ENCODE measurements at places on chromosomes 11 and 22.

DNA sequence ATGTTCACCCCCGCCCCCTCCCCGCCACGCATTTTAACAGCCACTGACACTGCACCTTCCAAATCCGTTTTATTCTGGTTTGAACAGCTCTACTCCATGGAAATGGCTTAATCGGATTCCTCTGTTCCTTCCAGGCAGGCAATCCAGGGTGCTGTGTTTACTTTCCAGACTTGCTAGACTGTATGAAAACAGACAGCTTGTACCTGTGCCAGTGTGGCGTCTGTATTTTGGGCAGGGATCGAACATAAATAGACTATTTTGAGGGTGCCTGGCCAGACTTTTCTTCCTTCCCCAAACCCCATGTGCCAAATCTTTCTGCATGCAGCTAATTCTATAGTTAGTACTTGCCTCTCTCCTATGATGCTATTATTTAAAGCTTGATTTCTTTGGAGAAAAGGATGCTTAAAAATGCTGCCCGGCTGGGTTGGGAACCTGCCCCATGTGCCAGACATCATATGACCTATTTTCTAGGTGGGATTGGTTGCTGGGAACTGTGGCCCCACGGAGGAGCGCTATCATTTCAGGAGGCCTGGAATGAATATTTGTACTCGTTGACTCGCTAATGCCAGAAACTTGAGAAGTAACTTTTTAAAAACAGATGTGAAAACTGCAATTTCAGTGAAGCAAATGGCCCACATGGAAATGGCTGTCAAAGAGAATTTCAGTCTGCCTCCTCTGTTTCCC lies 814.8 kb downstream of the BRD1 start:
- no peak for DNase-seq

- DNase-seq, result no peak
Observed at GRCh38 chr11:107307991-107308390, 149.6 kb downstream of the CWF19L2 start.

DNA sequence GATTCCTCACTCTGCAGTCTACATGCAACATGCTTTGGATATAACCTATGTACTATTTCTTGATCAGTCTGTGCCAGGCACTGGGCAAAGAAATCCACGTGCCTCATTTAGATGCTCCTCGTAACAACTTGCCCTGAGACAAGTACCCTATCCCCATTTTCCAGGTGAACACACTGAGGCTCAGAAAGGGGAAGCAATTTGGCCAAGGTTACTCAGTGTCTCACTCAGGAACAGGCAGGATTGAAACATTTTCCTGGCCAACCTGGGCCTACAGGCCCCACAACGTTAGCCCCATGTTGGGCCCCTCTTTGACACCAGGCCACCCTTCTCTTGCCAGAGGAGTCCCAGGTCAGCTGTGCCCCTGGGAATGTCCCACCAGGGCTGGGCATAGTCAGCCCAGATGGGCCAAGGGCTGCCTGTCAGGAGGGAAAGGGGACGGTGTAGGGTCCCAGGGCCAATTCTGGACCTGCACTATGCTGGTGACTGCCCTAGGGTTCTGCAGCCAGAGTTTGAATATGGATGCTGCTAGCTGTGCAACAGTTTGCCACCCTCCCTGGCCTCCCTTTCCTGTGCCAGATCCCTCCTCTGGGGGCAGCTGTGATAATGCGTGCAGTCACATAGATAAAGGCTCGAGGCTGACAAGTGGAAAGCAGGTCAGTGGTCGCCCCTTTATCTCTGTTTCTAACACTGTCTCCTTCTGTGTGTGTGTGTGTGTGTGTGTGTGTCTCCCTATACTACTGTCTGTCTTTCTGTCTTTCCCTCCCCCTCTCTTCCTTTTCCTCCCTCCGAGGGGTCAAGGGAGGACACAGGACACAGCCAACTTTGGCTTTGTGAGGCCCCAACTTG lies 10.4 kb upstream of the EMID1 start:
- no peak for DNase-seq

- no peak for DNase-seq
Observed at GRCh38 chr11:115974703-115975102, 470.5 kb upstream of the CADM1 start.

- peak; percentile 77 for DNase-seq
Observed at GRCh38 chr22:37741312-37741795, 44.5 kb downstream of the TRIOBP start.

DNA sequence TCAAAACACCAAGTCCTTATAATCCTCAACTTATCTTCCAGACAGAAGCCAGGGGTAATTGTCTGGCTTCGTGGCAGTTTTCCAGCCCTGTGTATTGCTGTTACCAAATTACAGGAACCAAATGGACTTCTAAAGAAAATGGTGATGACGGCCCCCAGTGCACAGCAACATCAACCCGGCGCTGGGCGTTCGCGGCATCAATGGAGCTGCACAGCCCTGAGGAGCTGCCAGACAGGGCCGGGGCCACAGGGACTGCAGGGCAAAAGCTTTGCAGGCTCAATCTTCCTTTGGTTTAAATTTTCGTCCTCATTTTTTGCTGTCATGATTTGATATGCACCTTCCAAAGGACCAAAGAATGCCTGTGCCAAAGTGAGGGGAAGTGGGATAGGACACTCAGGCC lies 292.5 kb downstream of the BRD1 start:
- peak; percentile 3 for DNase-seq

- no peak for DNase-seq
Observed at GRCh38 chr11:69821511-69822040, 2.4 kb upstream of the FGF3 start.

- DNase-seq, result peak; percentile 60
Observed at GRCh38 chr11:27468209-27468994, 4.2 kb downstream of the LGR4 start.

DNA sequence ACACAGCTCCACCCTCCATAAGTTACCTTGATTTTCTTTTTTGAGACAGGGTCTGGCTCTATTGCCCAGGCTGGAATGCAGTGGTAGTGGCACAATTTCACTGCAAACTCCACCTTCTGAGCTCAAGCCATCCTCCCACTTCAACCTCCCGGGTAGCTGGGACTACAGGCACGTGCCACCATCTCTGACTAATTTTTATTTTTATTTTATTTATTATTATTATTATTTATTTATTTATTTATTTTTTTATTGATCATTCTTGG lies 9.6 kb downstream of the RPS3 start:
- no peak for DNase-seq

- no peak for DNase-seq
Observed at GRCh38 chr11:118931571-118931970, 5.8 kb upstream of the BCL9L start.

GRCh38 chr22:20803696-20804324 lies 29.9 kb downstream of the SERPIND1 start:
- DNase-seq, result peak; percentile 21

GRCh38 chr11:1480191-1480554 lies 6.4 kb downstream of the MOB2 start:
- DNase-seq, result peak; percentile 7

- no peak for DNase-seq
Observed at GRCh38 chr11:111633756-111634362, 31.6 kb downstream of the SIK2 start.

DNA sequence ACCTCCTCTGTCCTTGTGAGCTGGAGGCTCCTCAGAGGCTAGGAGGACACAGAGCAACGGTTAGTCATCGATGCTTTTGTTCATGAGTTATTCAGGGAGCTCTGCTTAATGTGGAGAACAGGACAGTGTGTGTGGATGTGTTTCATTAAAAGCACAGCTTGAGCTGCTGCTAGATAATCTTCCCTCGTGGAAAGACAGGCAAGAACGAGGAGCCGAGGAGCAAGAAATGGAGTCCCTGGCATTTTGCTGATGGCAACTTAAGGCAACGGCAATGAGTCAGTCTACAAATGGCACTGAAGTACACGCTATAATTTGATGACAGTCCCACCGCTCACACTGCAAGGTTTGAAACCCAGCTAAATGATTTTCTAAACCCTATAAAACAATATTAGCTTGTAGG lies 106.2 kb downstream of the IGLL1 start:
- DNase-seq, result no peak

DNA sequence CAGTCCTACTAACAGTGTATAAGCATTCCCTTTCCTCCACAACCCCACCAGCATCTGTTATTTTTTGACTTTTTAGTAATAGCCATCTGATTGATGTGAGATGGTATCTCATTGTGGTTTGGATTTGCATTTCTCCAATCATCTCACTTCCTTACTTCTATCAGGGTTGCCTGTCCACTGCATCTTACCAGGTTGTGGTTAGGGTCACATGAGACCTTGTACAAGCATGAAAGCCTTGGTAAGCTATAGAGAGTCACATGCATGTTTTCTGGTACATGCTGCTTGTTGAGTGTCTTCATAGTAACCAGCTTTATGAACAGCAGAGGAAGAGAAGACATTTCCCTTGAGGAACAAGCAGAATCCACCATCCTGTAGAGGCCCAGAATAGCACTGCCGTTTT lies 102.9 kb upstream of the PAX6 start:
- no peak for DNase-seq

DNA sequence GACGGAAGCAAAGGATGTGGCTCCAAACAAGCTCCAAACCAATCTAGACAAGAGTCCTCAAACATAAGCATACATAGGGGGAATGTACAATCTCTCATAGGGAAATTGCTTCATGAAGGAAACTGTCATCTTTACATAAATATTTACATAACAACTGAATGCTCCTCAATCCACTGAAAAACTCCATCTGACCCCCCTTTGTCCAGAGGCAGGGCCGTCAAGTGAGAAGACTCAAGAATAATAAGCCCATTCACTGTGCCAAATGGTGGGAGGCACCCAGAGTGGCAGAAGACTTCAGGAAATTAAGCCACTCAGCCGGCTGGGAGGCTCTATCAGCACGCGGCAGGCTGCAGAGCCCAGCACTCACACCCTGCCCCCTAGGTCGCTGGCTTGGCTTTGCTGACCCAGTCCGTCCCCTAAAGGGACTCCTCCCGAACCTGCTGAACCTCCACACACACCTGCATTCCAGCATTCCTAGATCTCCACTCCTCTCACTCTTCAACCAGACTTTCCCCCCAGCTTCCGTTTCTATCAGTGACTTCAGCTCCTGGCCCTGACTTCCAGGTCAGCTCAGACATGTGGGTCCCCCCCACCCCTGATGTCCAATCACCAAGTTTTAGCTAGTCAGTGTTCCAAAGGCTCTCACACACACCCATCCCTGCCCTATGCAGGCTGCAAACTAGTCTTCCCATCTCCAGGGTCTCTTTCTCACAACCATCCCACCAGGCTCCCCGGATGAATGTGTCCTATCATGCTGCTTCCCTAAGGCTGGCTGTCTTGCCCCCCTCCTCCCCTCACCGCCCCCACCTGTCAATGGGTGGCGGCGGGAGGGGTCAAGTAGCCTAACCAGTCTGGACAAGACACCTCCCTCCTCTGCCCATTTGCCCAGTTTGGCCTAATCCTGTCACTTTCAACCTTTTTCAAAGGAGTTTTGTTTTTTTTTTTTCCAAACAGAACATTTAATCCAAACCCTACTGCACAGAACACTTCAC lies 11.3 kb downstream of the VPS37C start:
- peak; percentile 57 for DNase-seq

DNA sequence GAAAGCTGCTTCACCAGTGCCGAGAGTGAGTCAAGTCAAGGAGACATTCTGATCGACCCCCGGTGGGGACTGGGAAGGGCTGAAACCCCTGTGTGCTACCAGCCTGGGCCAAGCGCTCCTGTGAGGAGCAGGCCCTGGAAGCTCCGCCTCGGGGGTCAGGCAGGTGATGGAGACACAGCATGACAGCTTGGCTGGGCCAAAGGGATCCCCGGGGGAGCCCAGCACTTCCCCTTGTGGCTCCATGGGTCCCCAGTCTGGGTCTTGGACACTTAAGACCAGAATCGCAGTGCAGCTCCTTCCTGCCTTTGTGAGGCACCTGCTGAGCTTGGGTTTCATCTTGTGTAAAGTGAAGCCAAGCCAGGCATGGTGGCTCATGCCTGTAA lies 89.2 kb downstream of the MORC2 start:
- no peak for DNase-seq

DNA sequence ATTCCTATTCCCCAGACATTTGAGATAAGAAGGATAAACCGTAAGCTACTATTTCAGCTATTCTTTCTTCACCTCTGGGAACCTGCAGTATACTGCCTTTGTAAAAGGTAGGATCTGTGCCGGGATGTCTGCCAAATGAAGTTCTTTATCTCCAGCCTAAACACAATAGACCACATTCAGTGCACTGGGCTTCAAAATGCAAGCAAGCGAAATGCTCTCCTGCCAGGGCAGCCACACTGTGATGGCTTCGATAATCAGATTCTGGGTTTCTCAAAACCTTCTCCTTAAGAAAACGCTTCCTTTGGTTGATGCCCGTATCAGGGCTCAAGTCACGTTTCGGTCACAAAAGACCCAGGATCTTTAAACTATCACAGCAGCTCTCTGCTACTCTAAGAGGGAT lies 299.5 kb upstream of the B3GAT1 start:
- DNase-seq, result no peak

DNA sequence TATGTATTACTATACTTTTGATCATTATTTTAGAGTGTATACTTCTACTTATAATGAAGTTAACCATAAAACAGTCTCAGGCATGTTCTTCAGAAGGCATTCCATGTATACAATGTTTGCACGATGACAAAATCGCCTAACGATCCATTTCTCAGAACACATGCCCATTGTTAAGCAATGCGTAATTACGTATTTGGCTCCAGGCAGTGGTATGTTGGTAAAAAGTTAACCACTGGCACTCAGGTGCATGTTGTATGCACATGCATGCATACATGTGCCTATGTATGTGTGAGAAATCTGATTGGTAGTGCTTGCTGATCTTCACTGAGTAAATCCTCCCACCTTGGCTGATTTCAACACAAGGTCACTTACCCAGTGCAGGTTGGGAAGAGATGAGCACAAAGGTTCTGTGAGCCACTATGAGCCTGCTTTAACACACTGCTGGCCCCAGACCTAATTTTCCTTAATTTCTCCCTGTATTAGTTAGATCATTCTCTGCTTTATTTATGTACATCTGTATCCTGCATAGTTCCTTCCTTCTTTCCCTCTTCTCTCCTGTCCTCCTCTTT lies 164.6 kb downstream of the ARHGAP42 start:
- no peak for DNase-seq

GRCh38 chr22:38485783-38486182 lies 17.9 kb downstream of the KDELR3 start:
- DNase-seq, result no peak

DNA sequence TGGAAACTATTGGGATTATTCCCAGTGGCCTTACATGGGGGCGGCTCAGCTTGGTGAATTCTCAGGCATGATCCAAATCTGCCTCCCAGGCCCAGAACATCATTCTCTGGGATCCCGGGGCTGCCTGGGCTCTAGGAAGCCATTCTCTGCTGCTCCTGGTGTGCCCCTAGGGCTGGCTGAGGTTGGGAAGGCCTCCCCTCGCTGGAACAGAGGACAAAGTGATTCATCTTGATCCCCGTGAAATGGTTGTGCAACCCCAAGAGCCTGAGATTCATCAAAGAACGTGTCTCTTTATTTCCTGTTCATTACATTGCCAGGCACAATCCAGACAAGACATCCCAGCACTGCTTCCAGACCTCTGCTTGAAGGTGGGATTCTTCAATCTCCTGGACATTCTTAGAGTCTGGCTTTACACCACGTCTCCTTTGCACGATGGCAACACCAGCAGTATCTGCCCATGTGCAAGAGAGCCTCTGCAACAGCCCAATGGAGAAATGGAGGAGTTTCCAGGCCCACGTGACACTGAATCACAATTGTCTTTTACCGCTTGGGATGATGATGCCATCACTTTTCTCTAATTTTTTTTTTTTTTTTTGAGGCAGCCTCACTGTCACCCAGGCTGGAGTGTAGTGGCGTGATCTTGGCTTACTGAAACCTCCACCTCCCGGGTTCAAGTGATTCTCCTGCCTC lies 52.3 kb downstream of the TST start:
- no peak for DNase-seq

GRCh38 chr22:19815823-19816290 lies 38.8 kb downstream of the GNB1L start:
- DNase-seq, result no peak

Data from body of pancreas (tissue), 4 donors.